ENCODE measurements at places on chromosomes 7 and 10. TPM values are rescaled to one million over a fixed set of nuclear protein-coding genes. Genes with fewer than 3 reads are reported as not detected.

GRCh38 chr10:3149918-3150317 lies 22.7 kb downstream of the PITRM1 start:
- H3K27me3 ChIP-seq = no peaks in the 10 kb centered on the region
- no peak overlapping the region for H3K4me3 ChIP-seq
- peaks cover 62% of the 10 kb centered on the region for H3K36me3 ChIP-seq
- no peak overlapping the region for H3K27ac ChIP-seq
- H3K4me1 ChIP-seq = peaks cover 11% of the 10 kb centered on the region

The GRID2IP gene
- 0.11 TPM for total RNA-seq

- H3K27me3 ChIP-seq = no peaks in the 10 kb centered on the region
- no peaks in the 10 kb centered on the region for H3K36me3 ChIP-seq
- H3K4me3 ChIP-seq = no peak overlapping the region
- DNase-seq = no peak
- H3K27ac ChIP-seq = no peak overlapping the region
These were observed 181.8 kb downstream of the DNAJB6 start for GRCh38 chr7:157518514-157519175.

- peaks cover 1% of the 10 kb centered on the region for H3K36me3 ChIP-seq
- no peak overlapping the region for H3K27ac ChIP-seq
- no peak for DNase-seq
These were observed 199.2 kb upstream of the BMPER start for GRCh38 chr7:33706186-33706585.

The PILRB gene
- total RNA-seq = 30.5 TPM

GRCh38 chr7:66187905-66188304 lies 17.2 kb upstream of the TPST1 start:
- DNase-seq = no peak

DNA sequence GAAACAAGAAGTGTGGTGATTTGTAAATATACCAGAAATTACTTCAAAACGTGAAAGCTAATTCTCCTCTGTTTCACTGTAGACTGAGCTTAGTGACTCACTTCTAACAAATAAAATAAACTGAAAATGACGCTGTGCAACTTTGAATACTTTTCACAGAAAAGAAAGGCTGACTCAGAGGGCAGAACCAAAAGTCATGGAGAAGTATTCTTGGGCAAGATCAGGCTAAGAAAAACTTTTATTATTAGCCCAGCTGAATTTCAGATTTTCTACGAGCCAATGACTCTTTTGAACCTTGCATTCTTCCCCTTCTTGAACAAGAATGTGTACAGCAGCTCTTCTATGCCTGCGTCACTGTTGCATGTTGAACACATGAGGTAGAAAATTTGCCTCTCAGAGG lies 527.3 kb upstream of the GHITM start:
- H3K36me3 ChIP-seq = no peaks in the 10 kb centered on the region
- no peak overlapping the region for H3K4me3 ChIP-seq
- no peak overlapping the region for H3K27ac ChIP-seq
- no peaks in the 10 kb centered on the region for H3K27me3 ChIP-seq
- H3K4me1 ChIP-seq = no peaks in the 10 kb centered on the region

DNA sequence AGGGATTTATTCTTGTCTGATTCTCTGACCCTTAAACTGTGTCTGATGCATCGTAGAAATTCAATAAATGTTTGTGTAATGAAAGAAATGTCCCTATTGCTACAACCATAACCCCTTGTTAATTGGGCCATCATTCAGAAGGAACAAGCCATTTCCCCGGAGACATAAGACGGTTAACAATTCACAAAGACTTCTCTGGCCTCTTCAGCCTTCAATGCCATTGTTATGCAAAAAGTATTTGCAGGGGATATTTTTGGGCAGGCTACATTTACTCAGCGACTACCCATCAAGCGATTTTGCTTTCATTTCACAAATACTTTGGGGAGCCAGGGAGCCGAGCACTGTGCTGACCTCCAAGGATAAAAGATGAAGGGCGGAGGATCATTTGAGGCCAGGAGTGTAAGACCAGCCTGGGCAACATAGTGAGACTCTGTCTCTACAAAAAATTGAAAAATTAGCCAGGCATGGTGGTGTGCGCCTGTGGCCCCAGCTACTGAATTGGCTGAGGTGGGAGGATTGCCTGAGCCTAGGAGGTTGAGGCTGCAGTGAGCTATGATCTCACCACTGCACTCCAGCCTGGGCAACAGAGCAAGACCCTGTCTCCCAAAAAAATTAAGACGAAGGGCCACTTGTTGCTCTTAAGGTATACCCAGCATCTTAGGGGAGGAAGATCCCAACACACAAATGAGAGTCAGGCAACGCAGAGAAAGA lies 20.0 kb upstream of the SDK1 start:
- DNase-seq = no peak
- no peak overlapping the region for H3K4me3 ChIP-seq
- no peak overlapping the region for H3K27ac ChIP-seq
- H3K36me3 ChIP-seq = no peaks in the 10 kb centered on the region
- H3K27me3 ChIP-seq = no peaks in the 10 kb centered on the region
- H3K4me1 ChIP-seq = no peaks in the 10 kb centered on the region

Measured in activated CD4-positive, alpha-beta T cell treated with anti-CD3 and anti-CD28 coated beads for 36 hours (primary cell).